ENCODE measurements at places on chromosomes 12 and 14.

DNA sequence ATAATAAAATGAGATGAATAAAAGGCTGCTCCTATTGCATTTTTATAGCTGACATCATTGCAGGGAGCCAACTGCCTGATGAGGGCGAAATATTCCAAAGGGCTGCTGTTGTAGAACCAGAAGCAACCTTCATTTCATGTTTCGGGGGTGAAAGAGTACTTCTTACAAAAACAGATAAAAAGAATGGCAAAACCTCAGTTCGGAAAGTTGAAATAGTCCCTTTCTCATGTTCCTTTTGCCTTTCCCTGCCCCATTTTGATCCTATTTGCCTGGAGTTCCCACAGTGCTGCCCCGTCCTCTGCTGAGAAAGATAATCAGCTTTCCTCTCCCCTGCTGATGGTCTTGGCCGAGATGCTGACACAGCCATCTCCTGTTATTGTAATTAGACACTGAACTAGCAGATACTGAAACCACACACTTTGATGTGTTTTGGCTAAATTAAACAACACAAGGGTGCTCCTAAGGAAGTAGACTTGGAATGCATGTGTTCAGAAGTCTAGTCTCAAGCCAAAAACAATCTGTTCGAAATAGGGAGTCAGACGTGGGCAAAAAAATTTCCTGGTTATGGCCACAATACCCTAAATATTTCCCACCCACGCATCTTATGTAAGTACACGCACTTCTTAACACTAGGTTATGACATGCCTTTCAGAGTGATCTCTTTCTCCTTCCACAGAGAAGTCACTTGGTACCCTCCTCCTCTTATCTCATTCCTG lies 117.2 kb downstream of the PPM1H start:
- no peak for DNase-seq

DNA sequence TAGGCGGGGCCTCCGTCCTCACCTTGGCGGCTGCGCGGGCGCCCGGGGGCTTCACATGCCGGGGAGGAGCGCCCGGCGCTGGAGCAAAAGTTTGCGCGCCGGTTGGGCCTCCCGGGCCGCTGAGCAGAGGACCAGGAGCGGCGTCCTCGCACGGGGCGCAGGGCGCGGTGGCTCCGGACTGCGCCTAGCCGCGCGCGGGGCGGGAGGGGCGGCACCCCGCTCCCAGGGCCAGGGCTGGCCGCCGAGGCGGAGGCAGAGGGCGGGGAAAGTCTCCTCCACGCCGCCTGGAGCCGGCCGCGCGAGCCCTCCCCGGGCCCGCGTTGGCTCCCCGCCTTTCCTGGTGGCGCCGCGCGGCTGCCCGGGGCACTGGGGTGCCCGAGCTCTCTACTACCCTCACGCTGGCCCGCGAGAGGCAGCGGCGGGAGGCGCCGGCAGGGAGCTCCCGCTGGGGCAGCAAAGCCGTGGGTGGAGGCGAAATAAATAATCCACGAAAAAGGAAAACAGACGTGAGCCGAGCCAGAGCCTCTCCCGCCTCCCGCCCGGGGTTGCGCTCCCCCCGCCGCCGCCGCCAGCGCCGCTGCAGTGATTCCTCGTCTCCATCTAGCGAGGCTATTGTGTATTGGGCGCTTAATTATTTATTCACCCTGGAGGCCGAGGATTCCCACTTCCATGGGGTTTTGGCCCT lies 400 bp upstream of the PRIMA1 start:
- no peak for DNase-seq

DNA sequence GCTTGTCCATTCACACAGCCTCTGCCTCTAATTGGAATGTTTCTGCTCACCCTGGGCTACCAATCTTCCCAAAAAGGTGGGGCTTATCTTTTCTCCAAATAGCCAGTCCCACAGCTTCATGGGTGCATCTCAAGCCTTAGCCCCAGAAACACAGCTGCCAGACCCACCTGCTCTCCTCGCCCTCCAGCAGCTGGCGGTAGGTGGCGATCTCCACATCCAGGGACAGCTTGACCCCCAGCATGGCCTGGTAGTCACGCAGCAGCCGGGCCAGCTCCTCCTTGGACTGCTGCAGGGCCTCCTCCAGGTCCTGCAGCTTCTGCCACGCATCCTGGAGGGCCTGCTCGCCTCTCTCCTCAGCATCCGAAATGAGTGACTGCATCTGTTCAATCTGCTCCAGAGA lies 11.1 kb downstream of the KRT77 start:
- DNase-seq, result no peak

- no peak for DNase-seq
These were observed 40.1 kb upstream of the DDHD1 start for GRCh38 chr14:53193193-53193592.

DNA sequence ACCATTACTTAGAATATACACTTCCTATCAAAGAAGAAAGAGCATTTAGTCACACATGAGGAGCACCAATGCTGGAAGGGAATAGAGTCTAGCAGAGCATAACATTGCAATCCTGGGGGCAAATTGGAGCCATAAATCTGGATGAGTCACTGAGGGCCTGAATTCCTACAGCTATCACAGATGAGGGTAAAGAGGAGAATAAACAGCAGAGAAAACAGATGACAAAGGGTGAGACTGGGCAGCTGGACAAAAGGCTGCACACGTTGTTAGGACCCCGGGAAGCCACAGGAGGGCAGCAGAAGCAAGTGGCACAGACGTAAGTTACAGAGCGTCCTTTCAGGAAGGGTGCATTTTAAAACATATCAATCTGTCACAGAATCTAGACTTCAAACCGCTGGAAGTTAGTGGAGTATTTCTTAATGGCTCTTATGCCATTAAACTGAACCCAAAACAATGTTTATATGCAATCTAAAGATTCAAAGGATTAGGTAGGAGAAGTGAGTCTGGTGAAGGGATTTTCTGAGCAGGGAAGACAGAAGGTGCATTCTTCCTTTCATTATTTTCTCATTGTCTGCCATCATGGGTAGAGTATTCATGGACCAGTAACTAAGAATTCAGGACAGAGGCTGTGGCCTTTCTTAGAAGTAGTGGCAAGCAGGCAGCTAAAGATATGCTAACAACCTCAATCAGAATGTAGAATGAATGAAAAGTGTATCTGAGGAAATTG lies 159.8 kb upstream of the DAAM1 start:
- DNase-seq, result no peak

- DNase-seq, result no peak
These were observed 7.7 kb downstream of the TNFAIP2 start for GRCh38 chr14:103130965-103131364.

DNA sequence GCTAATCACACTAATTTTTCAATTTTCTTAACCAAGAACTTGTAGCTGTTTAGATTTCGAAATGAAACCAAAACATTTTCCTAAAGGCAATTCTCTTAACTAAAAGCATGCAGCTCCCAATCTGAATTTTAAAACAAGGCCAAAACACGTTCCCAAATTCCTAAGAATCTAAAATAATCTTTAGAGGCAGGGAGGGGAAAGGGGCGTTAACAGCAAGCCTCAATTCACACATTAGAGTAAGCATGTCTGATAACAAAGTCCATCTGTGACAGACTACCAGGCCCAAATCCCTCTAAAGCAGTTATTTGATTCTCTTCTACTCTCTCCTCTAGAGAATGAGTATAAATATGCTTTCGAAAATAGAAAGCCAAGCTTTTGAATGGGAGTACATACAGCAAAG lies 754 bp downstream of the ATG14 start:
- no peak for DNase-seq

Measured in stimulated activated CD4-positive, alpha-beta T cell treated with anti-CD3 and anti-CD28 coated beads, TNF-alpha, amount 100 ng/mL, for 24 hours (primary cell).